Left colon (tissue), 2 donors: ENCODE measurements at places on chromosomes 2 and 18. TPM values are rescaled to one million over a fixed set of nuclear protein-coding genes. Genes with fewer than 3 reads are reported as not detected.

PDE1A gene
- 4.0 TPM for total RNA-seq

UGGT1 gene
- total RNA-seq: 52.9 TPM

CEP68 gene
- total RNA-seq: 11.4 TPM

OTOS gene
- not detected for total RNA-seq

VSNL1 gene
- 3.6 TPM for total RNA-seq

EVA1A gene
- 0.55 TPM for total RNA-seq

OSR1 gene
- 4.1 TPM for total RNA-seq

RAB17 gene
- 51.3 TPM for total RNA-seq

LYPD6 gene
- total RNA-seq: 4.0 TPM

REG3A gene
- 3.7 TPM for total RNA-seq

XIRP2 gene
- not detected for total RNA-seq

GNAL gene
- total RNA-seq: 1.5 TPM

NOL4 gene
- total RNA-seq: 1.8 TPM

RGPD4 gene
- not detected for total RNA-seq

DNAJC5G gene
- not detected for total RNA-seq

IL1R1 gene
- 25.0 TPM for total RNA-seq

LRRC30 gene
- not detected for total RNA-seq

- DNase-seq: no peak
Observed at GRCh38 chr2:240429872-240430491, 5.5 kb upstream of the GPC1 start.

DNA sequence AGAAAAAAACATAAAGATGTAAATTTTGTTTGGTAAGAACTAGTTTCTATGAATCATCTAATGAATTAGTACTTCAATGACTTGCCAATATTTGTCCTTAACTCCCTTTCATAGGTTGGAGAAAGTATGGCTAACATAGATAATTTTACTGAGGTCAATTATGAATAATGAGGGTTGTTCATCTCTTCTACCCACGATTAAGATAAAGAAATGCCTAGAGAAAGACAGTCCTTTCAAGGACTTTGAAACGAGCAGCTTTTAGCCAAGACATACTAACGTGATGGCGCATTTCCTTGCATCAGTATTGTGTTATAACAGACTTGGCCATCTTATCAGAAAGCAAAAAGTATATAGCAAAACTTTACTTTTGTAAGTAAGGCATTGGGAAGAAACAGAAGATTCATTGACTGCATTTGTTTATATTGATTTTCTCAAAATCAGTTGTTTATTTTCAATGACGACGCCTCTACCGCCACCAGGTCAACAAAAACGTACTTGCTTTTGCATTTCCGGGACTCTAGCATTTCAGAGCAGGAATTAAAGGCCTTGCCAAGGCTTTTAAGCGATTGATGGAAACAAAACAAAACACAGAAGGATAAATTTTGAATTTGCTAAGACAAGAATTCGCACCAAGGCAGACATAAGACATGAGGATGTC lies 961 bp downstream of the RBM43 start:
- DNase-seq: no peak

DNA sequence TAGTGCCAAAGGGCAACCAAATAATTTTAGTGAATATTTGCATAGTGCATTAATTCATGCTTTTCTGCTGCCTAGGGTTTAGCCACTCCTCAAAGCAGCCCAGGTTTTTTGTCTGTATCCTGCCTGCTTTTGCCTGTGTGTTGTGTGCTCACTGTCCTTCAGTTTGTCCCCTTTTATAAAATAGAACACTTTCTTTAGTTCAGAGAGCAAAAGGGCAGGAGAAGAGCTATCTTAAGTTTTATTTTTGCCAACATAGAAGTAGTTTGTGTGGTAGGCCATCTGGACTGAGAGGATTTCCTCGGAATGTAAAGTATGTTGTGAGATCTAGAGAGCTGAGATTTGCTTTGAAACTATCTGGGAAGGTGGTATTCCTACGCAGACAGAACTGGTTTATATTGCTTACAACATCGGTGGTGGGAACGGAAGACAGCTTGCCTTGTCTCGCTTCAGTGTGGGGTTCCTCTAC lies 64.9 kb downstream of the EML4 start:
- DNase-seq: no peak

DNA sequence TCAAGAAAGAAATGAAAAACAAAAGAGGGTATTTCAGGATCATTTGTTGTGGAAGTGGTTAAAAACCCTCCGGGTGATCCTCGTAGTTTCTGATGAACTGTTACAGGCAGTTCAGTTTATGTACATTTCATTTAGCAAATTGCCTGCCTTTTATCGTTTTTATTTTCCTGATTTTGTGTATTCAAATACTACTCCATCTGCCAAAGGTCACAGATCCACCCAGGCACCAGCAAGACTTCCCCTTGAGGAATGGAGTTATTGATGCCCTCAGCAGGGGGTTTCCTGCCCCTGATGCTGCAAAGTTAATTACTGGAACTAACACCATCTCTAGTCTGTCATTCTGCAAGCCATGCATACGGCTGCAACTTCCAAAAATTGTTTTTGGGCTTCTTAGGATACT lies 641.9 kb downstream of the SLC4A3 start:
- no peak for DNase-seq

DNA sequence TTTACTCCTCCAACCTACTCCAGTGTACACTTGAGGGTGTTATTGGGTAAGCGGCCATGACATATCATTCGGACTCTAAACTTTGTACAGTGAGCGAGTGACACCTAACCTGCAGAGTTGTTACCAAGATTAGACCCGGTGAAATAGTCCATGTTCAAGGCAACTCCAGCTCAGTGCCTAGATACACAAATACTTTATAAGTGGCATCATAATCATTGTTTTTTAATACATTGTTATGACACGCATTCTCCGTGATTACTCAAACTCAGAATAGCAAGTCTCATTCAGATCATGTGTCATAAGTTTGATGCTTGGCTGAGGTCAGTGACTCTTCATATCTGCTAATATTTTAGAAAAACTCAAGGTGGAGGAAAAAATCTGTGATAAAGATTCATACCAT lies 597.8 kb downstream of the DCC start:
- DNase-seq: no peak

GRCh38 chr2:84840306-84840705 lies 40.6 kb downstream of the TRABD2A start:
- no peak for DNase-seq

DNA sequence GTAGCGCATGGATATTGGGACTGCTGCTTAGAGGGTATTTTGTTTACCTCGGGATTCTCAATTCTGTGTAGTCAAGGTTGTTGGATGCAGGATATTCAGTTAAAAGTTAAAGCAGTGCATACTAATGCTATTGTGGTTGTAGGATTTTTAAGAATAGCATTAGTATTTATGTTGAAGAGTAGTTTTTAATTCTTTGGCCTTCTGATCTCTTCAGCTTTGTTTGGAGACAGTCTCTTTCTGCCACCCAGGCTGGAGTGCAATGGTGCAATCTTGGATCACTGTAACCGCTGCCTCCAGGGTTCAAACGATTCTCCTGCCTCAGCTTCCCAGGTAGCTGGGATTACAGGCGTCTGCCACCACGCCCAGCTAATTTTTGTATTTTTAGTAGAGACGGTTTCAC lies 1.5 kb downstream of the RHBDD1 start:
- DNase-seq: no peak

DNA sequence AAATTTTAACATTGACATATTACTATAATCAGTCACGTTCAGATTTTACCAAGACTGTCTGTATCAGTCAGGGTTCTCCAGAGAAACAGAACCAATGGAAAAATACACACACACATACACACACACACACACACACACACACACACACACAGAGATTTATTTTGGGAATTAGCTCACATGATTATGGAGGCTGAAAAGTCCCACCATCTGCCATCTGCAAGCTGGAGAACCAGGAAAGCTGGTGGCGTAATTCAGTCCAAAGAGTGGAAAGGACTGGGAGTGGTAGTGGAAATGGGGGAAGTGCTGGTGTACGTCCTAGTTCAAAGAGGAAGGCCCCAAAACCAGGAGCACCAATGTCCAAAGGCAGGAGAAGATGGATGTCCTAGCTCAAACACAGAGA lies 166.4 kb downstream of the AKAIN1 start:
- DNase-seq: no peak

DNA sequence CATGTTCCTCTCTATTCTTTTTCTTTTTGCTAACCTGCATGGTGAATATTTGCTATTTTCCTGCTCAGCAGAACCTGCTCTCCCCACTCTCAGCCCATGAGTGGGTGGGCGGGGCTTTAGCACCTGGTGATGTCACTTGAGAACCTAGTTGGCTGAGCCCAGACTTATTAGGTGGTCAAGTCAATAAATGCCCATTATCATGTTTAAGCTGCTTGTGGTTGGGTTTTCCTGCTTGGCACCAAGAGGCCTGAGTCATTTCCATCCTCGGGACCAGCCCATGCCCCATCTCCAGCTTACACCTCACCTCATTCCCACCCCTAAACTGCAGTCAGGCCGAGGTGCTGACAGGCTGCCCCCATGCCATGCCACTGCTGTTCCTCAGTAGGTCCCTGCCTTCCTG lies 226.6 kb downstream of the ANKRD30B start:
- DNase-seq: no peak

DNA sequence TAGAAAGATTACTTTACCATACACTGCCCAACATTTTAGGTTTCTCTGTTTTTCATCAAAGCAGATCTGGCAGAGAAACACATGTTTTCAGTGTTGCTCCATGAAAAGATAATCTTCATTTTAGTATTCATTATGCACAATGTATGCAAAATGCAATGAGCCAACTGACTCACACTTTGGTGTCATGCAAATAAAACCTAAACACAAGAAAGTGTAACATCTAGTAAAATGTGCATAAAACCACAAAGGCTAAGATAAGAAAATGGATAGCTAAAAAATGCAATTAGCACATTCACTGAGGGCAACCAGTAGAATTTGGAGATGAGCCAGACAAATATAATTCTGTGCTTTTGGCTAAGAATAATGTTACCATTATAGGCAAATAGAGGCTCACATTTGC lies 203.5 kb upstream of the UBE2E3 start:
- no peak for DNase-seq

DNA sequence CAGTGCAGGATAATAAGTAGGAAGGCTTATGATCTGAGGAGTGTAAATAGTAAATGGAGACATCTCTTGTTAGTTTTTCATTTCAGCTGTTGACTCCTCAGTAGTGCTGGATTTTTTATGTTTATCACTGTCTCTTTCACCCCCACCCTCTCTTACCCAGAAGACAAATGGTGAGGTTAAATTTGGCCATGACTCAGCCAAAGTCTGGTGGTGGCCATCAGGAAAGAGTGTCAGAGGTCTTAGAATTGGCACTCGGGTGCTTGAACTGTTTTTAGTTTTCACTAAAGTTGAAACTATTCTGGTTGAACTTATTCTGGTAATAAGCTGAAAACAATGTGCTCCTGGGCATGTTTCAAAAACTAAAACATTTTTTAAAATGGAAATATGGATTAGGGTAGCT lies 123.3 kb downstream of the FHOD3 start:
- no peak for DNase-seq

- DNase-seq: no peak
Observed at GRCh38 chr18:54983041-54983686, 23.9 kb upstream of the CCDC68 start.

- DNase-seq: no peak
Observed at GRCh38 chr2:210938228-210938627, 381.8 kb downstream of the CPS1 start.

DNA sequence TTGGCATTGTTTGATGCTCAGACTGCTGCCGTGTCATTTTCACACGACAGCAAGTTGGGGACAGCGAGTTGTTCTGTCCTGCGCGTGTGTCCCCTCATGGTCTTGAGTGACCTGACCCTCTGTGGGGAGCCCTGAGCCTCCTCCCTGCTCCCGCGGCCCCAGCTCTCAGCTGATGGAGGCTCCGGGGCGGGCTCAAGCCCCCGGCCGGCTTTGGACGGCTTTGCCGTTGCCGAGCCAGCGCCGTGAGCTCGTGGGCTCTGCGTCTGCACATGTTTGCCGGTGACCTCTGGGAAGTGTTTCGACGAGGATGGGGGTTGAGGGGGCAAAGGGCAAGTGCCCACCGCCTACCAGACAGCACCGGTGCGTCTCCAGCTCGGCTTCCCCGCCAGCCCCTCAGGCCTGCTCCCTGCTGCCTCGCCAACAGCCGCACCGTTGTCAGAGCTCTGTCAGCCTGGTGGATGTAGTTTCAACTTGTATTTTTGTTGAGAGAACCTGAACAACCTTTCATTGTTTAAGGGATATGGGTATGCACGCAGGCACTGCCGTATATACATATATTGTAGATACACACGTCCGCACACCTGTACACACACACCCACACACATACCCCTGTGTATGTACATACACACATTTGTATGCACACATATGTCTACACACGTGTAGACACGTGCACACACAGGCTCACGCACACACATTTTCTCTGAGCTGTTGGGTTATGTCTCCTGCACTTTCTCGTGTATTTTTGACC lies 13.7 kb downstream of the PDCD1 start:
- DNase-seq: no peak

DNA sequence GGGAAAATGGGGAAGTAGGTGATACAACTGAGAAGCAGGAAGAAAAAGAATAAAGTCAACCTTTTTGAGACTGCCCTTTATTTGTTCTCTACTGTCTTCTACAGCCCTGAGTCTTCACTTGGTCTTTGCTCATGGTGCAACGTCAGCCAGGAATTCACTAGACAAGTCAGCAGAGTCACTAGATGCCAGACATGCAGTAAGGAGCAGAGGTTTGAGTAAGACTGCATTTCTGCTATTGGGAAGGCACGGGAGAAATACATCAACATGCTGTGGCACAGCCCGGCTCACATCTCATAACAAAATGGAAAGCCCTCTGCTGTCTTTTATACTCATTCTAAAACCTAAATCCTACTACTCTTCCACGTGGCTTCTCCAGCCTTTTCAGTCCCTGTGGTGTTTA lies 67.1 kb downstream of the PRELID3A start:
- DNase-seq: no peak

- DNase-seq: no peak
Observed at GRCh38 chr2:36407413-36407812, 51.8 kb downstream of the CRIM1 start.

DNA sequence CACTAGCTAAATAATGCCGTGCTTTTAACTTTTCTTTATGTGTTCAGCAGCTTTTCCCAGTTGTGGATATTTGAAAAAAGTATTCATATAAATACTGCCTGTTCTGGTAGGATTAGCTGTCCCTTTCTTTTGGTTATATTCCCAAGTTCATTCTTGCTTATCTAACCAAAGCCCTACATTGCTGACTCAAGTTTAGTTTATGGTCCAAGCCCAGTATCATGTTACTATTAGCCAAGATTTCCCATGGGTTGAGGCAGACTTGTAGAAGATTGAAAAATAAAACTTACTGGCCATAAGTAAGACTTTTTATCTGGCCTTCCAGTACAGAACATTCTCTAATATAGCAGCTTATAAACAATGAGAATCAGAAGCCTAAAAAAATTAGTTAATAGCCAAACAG lies 49.7 kb upstream of the NFE2L2 start:
- no peak for DNase-seq

- no peak for DNase-seq
Observed at GRCh38 chr2:217964275-217965161, 38.3 kb downstream of the TNS1 start.
